ENCODE measurements at places on chromosomes 5 and 9.

GRCh38 chr9:72349911-72350310 is 15.1 kb downstream of the ZFAND5 start:
- no peak for DNase-seq

GRCh38 chr9:134658378-134658955 is 16.9 kb downstream of the COL5A1 start:
- DNase-seq, result no peak

DNA sequence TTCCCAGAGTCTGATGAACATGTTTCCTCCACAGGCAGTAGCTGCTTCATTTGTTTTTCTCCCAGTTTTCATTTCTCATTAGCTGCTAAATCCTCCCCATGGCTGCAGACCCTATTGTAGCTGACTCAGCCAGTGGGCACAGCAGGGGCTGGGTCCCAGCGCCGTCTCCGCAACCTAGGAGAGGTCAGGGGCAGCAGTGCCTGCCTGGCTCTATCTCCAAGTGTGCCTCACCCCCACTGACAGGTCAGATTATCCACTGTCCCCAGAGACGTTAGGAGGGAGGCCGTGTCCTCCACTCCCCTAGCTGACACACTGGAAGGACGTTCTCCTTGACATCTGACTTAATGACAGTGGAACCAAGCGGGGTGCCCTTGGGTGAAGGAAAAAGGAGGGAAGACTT is 31.1 kb downstream of the KCNIP1 start:
- no peak for DNase-seq

DNA sequence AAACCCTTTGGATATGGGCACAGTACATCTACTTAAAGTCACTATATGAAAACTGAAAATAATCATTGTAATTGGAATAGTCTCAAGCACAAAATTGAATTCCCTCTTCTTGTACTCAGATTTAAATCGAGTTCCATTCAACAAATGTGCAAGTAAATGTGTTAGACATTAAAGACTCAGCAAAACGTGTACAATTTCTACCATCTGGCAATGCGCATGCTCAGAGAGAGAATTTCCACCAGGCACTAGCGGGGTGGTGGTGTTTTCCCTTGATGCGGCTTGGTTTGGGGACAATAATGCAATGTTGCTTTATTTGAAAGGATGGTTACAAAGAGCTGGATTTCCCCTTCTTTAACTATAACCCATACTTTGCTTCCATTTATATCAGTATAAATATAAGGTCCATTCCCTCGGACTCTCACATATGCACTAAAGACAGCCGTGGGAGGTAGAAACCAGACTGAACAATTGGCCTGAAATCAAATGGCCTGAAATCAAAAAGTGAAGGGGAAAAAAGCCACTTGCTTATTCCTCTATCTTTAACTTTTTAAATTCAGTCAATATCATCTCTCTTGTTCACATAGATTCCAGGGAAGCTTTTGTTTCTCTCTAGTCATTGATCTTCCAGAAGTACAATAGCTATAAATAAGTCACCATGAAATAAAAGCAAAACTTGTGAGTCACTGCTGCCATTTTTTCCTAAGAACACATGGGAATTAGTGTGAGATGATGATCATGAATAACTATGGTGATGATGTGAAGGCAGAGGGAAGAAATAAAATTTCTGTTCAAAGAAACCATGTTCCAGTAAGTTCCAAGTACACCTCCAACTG is 59.2 kb downstream of the ADAMTS12 start:
- DNase-seq, result no peak

GRCh38 chr9:72579190-72579589 is 57.8 kb downstream of the TMC1 start:
- DNase-seq, result no peak

- no peak for DNase-seq
Measured at GRCh38 chr9:114299286-114300152, 23.4 kb upstream of the ORM1 start.

GRCh38 chr5:56814361-56814962 is 887 bp upstream of the MAP3K1 start:
- DNase-seq, result no peak

- DNase-seq, result no peak
Measured at GRCh38 chr5:20029266-20029665, 41.3 kb upstream of the CDH18 start.

GRCh38 chr5:152499814-152500535 is 94.9 kb upstream of the NMUR2 start:
- no peak for DNase-seq

DNA sequence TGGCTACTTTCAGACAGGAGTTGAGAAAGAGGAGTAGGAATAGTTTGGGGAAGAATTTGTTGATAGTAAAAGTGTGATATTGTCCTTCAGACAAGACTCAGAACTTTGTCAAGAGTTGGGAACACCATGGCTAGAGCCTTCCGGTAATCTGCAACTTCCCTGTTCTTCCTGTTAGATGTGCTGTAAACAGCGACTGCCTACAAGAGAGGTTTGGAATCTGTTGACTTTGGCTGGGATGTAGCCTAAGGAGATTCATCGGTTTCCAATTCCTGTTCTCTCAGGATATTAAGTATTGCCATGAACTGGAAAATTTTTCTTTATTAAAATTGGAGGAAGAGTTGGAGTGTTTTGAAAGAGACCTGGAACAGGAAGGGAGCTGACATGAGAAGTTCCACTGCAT is 43.9 kb downstream of the ARHGAP26 start:
- no peak for DNase-seq

DNA sequence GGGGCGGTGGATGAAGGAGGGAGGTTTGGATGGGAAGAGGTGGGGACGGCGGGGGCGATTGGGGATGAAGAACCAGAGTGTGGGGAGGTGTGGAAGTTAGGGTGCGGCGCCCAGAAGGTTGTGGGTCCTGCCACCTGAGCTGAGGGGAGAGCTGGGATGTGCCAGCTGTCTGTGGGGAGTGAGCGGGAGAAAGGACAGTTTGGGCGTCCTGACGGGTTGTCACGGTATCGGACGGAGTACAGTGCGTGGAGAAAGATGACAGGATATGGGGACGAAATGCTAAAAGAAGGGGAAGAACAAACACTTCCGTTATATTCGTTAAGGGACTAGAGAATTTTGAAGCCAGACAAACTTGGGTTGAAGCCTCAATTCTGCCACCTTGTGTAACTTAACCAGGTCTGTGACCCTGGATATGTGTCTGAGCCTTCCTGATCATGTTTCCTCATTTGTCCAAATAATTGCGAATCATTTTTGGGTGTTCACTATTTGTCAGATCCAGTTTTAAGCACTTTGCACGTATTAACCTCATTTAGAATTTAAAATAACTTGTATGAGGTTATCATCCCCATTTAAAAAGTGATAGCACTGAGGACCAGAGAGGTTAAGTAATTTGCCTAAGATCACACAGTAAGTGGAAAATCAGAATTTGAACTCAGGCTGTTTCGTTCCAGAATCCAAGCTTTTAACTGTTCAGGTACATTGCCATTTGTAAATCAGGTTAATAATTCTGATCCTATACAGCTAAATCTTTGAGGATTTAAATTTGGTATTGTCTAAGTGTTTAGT is 689 bp downstream of the CNTRL start:
- DNase-seq, result no peak

DNA sequence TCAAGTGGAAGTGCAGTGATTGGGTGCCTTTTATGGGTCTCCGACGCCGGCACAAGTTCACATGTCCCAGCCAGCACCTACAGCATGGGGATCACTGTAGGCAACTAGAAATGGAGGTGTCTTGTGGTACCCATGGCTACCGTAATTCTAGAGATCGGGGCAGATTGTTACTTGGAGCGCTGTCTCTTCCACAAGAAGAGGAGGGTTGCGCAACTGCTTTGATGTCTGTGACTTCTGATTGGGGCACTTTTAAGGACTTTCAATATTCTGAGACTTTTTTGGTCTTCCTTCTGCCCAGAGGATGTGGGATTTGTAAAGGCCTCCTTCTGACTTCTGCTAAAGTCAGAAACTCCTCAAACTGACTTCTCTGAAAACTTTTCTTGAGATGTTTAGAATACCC is 41.9 kb downstream of the GLRX start:
- DNase-seq, result no peak

DNA sequence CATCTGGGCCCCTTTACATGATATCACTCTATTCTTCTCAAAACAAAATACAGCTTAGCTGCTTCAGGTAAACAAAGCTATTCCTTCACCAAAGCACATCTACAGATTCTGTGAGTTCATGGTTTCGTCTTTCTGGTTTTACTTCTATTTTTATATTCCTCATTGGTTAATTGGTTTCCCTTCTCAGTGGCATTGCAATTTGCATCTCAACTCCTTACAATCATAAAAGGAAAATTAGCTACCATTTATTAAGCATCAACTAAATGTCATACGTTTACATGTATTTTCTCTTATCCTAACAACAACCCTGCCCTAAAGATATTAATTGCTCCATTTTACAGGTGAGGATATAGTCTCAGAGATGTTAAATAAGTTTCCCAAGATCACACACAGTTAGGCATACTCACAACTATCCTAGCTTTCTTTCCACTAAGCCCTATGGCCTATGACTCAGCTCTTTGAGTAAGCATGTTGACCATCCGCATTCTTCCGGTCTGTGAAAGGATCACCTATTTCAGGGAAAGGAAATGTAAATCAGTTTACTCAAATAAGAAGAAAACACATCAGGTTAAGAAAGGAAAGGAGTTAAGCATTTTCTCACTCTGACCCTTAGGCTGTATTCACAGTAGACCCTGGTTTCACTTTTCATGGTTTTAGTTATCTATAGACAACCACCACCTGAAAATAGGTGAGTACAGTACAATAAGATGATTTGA is 146.1 kb downstream of the CAAP1 start:
- DNase-seq, result no peak

- DNase-seq, result no peak
Measured at GRCh38 chr5:27011274-27011673, 27.1 kb downstream of the CDH9 start.

DNA sequence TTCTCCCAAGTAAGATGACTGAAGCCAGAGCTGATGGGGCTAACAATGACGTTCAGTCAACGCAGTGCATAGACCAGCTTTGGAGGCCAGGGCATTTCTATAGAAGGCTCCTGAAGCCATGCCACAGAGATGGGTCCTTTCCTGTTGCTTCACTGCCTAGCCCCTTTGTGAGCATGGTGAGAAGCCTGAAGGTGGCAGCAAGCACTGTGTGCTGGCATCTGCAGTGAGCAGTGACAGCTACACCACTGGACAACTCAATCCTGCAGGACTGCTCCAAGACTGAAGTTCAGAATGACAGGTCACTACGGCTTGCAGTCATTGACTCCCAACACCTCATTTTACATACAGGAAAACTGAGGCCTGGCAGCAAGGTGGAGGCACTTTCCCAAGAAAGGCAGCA is 229.0 kb downstream of the TSSK1B start:
- no peak for DNase-seq

- no peak for DNase-seq
Measured at GRCh38 chr5:135195270-135195608, 161.2 kb upstream of the PITX1 start.

DNA sequence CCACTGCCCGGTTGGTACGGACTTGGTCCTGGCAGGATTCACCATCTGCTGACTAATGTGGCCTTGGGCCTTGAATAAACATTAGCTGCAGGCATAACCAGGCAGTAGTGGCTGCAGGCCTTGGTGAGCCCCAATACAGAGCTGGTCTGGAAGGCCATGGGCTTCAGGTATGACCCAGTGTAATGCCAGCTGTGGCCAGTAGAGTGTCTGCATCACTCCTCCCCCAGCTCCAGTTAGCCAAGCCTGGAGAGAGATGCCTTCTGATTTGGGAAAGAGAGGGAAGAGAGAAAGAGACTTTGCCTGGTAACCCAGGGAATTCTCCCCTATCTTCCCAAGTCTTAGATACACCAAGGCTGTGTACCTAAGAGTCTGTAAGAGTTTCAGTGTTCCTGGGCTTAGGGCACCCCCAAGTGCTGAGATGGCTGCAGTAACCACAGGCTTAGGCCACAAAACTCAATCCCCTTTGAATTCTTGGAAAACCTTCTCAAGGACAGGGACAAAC is 5.6 kb upstream of the C5 start:
- DNase-seq, result no peak

DNA sequence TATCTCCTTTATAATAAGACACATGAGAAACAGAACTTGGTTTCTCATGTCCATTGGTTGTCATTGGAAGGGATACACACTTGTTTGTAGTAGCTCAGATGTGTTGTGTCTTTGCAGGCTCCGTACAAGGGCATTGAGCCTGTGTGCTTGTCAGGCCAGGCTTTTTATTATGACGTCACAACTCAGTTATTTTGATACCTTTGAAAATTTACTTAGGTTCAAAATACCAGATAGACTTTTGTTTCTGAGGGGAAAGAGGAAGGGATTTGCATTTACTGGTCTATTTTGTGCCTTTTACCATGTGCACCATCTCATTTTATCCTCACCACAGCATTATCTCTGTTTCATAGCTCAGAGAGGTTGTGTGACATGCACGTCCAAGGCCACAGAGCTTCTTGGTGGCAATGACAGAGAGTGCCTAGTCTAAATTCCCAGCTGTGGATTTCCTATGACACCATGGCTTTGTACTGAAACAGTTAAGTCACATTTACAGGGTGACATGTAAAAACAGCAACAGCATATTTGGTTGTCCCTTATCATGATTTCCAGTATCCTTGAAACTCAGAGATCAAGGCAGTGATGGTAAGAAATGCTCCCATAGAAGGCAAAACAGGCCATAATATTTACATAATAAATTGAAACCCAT is 268.7 kb downstream of the AOPEP start:
- no peak for DNase-seq

- DNase-seq, result no peak
Measured at GRCh38 chr5:142852416-142853198, 82.4 kb downstream of the ARHGAP26 start.

- DNase-seq, result no peak
Measured at GRCh38 chr5:2741956-2742355, 9.5 kb downstream of the IRX2 start.

DNA sequence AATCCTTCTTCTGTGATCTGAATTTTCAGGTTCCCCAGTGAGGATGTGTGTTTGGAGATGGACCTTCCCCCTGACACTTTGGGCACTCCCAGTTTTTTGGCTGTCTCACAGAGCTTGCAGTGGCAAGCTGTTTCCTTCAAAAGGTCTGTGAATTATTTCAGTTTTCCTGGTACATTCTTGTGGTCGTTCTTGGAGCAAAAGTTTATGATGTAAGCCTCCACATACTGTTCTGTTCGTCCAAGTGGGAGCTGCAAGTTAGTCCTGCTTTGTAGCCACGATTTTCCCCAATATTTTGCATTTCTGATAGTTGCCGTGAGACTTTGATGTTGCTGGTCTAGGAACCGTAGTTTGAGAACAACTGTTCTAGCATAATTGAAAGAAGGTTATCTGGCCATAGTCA is 88.3 kb downstream of the MTAP start:
- no peak for DNase-seq

GRCh38 chr5:53537711-53538110 is 22.7 kb upstream of the NDUFS4 start:
- no peak for DNase-seq

GRCh38 chr5:106910486-106910885 is 760.3 kb downstream of the EFNA5 start:
- no peak for DNase-seq

DNA sequence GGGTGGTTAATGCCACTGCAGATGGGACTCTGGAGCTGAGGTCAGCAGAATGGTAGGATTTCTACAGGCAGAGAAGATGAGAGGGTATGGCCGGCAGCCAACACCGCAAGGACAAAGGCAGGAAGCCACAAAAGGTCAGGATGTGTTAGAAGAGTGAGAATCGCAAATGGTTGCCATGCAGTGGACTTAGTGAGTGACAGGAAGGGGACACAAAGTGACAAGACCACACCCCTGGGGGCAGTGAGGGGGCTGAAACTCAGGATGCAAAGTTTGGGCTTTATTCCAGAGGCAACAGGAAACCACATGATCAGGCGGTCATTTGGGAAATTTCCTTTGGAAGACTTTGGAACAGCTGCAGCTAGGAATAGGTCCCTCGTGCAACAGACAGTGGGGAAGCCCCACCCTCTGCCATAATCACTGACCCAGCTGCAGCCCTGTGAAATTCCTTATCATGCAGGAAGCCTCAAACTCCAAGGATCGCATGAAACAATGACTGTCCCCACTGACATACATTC is 14.2 kb upstream of the CCDC180 start:
- DNase-seq, result peak; percentile 31
